ENCODE measurements at places on chromosomes 13 and 19.

- DNase-seq = peak; percentile 80
Observed at GRCh38 chr19:19628501-19629134, 598 bp upstream of the LPAR2 start.

GRCh38 chr19:4366666-4367335, 23.4 kb downstream of the MPND start:
- no peak for DNase-seq

GRCh38 chr19:57546513-57546912, 13.2 kb downstream of the ZNF550 start:
- DNase-seq = no peak

DNA sequence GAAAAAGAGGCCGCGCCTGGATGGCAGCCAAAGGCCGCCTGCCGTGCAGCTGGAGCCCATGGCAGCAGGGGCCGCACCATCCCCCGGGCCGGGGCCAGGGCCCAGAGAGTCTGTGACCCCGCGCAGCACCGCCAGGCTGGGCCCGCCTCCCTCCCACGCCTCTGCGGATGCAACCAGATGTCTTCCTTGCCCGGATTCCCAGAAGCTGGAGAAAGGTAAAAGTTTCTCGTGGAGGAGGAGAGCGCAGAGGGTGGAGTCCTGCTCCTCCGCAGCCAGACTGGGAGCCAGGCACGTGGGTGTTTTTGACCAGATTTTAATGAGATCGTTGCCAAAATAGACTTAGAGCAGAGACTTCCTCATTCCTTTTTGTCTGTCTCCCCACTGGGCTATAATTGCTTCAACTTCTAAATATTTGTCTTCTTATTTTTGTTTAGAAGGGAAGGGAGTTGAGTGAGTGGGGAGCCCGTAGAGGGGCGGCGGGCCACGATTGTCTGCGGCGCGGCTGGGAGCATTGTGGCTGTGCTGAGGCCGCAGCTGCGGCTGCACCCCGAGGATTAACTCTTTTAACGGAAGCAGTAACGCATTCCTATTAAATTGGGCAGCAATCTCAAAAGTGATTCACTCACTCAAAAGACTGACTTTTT, 22.8 kb upstream of the NDUFS7 start:
- no peak for DNase-seq

- no peak for DNase-seq
Observed at GRCh38 chr19:35320065-35320713, 8.8 kb upstream of the CD22 start.

- DNase-seq = no peak
Observed at GRCh38 chr13:50449465-50449864, 394.0 kb downstream of the DLEU7 start.

DNA sequence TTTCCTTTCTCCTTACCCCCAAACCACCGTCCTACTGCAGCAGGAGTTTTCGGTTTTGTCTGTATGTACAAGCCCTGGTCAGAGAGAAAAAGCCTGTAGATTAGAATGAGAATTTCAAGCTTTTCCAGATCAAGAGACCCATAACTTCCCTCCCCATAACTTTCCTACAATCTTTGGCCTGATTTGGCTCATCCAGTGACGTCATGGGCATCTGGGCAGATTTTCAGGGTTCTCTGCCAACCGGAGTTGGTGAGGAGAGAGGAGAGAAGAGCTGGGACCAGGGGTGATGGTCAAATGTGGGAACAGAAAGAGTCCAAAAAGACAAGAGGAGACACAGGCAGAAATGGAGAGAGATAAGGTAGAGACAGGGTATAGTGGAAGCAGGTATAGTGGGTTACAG, 10.5 kb downstream of the IZUMO2 start:
- DNase-seq = no peak

DNA sequence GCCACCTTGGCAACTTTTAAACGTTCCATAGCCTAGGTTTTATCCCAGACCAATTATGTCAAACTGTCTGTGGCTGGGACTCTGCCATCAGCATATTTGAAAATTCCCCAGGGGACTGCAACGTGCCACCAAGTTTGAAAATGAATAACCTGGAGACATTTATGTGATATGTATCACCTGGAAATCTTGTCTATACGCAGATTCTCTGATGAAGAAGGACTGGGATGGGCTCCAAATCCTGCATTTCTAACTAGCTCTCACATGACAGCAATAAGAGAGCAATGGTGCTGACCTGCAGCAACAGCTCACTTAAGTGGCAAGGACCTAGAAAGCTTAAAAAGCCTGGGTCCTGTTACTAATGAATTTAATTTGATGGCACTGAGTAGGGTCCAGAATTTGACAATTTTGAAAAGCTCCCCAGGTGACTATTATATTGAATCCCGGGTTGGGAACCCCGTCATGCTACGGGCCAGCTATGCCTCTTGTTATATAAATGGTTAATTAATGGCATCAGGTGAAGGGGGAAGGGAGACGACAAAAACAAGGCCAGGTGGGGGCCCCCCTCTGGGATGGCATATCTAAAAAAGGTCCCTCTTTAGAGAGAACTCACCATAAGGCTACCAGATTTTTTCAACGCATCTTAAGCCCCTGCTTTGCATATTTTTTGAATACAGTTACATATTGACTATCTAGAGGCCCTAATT, 213.7 kb downstream of the ZIC5 start:
- DNase-seq = no peak

GRCh38 chr19:7461841-7462629, 26.8 kb downstream of the PEX11G start:
- no peak for DNase-seq

DNA sequence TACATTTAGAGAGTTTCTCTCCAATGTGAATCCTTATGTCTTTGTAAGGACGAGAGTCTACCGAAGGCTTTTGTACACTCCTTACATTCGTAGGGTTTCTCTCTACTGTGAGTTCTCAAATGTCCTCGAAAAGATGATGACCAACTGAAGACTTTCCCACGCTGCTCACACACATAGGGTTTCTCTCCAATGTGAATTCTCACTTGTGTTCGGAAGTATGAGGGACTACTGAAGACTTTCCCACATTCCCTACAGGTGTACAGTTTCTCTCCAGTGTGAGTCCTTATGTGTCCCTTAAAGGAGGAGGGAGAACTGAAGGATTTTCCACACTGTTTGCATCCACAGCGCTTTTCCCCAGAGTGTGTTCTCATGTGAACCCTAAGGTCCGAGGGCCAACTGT, 4.0 kb upstream of the ZNF57 start:
- no peak for DNase-seq

DNA sequence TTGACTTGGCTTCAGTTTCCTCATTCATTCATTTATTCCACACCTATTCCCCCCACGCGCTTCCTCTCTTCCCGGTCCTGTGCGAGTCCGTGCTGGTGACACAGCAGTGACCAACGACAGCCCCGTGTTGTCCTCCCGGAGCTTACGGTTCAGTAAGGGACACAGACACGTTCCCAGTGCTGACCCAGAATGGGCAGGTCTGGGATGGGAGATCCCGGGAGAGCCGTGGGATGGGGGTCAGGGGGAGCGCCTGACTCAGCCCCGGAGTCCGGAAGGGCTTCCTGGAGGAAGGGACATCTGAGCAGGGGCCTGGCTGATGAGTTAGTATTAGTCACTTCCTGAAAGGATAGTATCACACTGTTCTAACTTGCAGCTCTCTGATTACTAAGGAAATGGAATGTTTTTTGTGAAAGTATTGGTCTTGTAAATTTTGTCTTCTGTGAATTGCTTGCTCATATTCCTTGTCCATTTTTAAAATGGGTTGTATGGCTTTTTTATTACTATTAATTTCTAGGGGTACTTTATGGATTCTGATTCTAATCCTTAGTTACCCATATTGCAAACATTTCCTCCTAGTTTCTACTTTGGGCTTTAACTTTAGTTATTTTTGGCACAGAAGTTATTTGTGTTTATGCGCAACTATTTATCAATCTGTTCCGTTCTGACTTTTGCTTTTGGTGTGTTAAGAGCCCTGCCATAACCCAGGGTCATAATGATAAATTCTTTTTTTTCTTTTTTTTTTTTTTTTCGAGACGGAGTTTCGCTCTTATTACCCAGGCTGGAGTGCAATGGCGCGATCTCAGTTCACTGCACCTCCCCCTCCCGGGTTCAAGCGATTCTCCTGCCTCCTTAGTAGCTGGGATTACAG, 708 bp upstream of the ERCC1 start:
- DNase-seq = peak; percentile 63

GRCh38 chr19:29969891-29970290, 27.9 kb downstream of the URI1 start:
- DNase-seq = no peak

DNA sequence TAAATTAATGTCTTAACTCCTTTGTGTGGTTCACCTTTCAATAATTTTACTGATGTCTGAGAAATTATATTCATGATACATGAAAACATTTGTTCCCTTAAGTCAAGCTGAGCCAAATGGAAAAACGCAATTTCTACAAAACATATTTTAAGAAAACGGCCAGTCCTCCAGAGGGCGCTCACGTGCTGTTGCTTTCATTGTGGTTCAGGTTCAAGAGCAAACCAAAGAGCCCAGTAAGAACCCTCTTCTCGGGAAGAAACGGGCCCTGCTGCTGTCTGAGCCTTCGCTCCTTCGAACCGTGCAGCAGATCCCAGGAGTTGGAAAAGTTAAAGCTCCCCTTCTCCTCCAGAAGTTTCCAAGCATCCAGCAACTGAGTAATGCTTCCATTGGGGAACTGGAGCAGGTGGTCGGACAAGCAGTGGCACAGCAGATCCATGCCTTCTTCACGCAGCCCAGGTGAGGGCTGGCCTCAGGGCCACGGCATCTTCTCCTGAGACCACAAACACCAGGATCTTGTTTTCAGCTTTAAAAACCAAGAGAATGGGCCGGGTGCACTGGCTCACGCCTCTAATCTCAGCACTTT, 4.3 kb downstream of the FAAP24 start:
- DNase-seq = peak; percentile 88

DNA sequence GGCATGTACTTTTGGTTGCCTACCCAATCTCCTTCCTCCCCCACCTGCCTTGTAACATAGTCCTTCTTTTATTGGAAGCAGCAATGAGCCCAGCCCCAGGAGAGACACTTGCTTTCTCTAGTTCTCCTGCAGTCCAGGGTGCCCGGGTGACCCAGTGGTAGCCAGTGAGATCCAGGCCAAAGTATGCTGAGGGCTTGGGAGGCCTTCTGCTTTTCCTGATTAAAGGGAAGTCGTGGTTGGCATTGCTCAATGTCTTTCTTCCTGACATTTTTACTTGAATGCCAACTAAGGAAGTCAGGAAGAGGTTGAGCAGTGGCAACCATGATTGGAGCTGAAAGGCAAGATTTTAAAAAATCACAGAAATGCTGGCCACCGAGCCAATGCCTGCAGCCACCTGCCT, 25.7 kb downstream of the CNMD start:
- DNase-seq = no peak

GRCh38 chr19:46863818-46864629, 3.2 kb downstream of the ARHGAP35 start:
- DNase-seq = no peak

- no peak for DNase-seq
Observed at GRCh38 chr13:113976711-113977684, 3.1 kb upstream of the C13orf46 start.

GRCh38 chr19:58033741-58034476, at the start of gene ZSCAN1:
TSS of gene ZSCAN1 (plus strand) at chr19:58034025. CDS start at chr19:58037837, 3,812 bp downstream.
- DNase-seq = peak; percentile 65

- no peak for DNase-seq
Observed at GRCh38 chr19:2097886-2098327, 1.2 kb downstream of the IZUMO4 start.

GRCh38 chr13:46587807-46588418, 34.9 kb downstream of the LRCH1 start:
- no peak for DNase-seq

- no peak for DNase-seq
Observed at GRCh38 chr13:61546911-61547310, 131.3 kb upstream of the PCDH20 start.

DNA sequence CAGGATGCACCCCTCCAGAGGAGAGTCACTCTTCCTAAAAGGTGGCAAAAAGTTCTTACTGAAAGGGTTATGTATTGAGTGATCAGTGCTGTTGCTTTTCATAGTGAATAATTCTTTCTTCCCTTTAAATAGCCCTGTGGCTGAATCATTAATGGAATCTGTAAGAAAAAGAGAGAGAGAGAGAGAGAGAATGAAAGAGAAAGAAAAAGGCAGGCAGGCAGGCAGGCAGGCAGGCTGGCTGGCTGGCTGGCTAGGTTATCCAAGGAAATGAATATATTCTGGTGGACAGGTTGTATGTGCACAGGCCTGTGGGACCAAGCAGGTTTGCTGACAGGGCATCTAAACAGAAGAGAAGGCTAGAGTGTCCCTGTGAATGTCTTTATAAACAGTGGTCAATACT, 100.5 kb downstream of the DLEU7 start:
- DNase-seq = no peak

GRCh38 chr13:51549593-51549992, 34.7 kb upstream of the WDFY2 start:
- no peak for DNase-seq

All from activated CD8-positive, alpha-beta T cell treated with anti-CD3 and anti-CD28 coated beads for 36 hours (primary cell).